Left ventricle myocardium superior (tissue), 1 donor: ENCODE measurements at places on chromosomes 7 and 10.

DNA sequence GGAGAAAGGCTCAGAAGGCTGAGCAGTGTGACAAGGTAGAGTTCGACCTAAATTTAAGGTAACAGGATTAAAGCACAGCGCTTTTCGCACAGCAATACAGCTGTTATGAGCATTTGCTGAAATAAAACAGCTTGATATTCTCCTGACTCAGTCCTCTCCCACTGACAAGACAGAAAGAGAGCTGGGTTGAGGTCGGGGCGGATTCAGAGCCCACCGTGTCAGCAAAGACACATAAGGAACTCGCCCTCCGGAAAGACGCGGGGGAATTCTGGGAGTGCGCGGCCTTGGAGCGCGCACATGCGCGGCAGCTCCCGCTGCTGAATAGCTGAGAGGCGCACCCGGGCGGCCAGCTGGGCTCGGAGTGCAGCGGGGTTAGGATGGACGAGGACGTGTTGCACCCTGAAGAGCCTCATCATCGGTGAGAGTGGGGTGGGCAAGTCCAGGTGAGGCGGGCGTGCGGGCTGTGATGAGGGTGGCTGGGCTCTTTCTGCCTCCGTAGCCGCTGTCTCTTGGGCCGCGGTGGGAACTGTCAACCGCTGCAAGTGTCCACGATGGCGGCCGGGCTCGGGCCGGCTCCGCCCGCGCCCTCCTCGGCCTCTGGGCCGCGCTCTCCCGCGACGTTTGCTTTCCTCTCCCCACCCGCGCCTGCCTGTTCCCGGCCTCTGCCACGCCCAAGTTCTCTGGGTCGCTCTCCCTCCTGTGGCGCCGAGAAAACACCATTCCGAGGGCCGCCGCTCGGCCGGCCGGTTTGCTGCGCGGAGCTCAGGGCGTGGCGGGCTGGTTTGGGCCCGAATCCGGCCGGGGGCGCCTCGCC lies 120.6 kb downstream of the LYZL1 start:
- peak; percentile 90 for DNase-seq

DNA sequence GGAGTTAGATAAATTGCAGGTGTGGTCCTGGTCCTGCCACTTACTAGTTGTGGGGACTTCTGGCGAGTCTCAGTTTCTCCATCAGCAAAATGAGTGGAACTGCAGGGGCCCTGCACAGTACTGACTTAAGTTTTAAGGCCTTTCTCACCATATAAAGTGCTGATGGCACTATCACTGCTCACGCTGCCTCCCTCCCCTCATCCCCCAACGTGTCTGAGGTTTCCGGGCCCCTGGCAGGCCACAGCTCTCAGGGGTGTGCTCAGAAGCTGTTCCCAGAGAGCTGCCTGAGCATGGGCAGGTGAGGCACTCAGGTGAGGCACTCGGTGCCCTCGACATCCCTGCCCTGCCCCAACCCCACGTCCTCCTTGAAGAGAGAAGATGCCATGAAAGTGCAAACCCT lies 74.2 kb downstream of the VOPP1 start:
- DNase-seq = no peak

DNA sequence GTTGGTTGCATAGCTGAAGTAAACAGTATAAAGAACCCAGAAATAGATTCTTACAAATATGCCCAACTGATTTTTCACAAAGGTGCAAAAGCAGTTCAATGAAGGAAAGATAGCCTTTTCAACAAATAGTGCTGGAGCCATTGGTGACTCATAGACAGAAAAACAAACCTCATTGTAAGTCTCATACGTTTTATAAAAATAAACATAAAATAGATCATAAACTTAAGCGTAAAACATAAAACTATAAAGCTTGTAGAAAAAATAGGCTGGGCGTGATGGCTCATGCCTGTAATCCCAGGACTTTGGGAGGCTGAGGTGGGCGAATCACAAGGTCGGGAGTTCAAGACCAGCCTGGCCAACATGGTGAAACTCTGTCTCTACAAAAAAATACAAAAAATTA lies 318.8 kb upstream of the IGFBP3 start:
- no peak for DNase-seq

DNA sequence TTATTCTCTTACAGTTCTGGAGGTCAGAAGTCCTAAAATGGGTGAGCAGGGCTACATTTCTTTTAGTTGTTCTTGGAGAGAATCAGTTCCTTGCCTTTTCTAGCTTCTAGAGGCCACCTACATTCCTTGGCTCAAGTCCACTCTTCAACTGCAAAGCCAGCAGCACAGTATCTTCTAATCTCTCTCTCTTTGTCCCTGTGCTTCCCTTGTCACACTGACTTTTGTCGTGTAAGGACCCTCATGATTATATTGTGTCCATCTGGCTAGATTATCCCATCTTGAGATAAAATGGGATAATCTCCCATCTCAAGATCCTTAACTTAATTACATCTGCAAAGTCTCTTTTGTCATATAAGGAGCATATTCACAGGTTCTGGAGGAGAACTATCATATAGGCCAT lies 359.0 kb downstream of the ADRA2A start:
- DNase-seq = no peak

DNA sequence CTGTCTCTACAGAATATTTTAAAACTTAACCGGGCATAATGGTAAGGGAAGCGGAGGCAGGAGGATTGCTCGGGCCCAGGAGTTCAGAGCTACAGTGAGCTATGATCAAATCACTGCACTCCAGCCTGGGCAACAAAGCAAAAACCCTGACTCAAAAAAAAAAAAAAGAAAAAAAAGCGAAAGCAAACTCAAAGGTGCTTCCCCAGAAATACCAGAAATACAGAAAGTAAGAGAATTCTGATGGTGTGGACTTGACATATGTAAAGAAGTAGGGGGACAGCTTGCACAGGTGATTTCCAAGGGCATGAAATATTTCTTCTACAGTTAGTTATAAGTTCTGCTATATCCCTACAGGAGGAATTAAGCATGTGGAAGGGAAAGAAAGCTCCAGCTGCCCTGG lies 69.7 kb upstream of the APBB1IP start:
- no peak for DNase-seq

DNA sequence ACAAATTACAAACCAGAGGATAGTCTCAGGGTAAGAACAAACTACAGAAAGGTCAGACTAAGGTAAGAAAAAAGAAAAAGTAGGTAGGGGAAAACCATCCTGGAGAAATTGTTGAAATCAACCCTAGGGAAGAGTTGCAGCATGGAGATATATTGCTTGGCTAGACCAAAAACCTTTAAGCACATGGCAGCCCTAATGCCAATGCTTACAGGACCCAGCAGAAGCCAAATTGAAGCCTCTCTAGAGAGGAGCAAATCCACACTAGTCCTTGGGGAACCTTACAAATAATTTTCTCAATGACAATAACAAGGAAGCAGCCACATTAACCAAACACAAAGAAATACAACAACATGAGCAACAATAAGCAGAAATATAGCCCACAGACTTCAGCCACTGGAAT lies 81.9 kb downstream of the CNOT4 start:
- no peak for DNase-seq

GRCh38 chr10:132464256-132465192 lies 67.5 kb downstream of the PWWP2B start:
- peak; percentile 95 for DNase-seq

- no peak for DNase-seq
Observed at GRCh38 chr10:14803827-14804226, 29.1 kb upstream of the FAM107B start.

DNA sequence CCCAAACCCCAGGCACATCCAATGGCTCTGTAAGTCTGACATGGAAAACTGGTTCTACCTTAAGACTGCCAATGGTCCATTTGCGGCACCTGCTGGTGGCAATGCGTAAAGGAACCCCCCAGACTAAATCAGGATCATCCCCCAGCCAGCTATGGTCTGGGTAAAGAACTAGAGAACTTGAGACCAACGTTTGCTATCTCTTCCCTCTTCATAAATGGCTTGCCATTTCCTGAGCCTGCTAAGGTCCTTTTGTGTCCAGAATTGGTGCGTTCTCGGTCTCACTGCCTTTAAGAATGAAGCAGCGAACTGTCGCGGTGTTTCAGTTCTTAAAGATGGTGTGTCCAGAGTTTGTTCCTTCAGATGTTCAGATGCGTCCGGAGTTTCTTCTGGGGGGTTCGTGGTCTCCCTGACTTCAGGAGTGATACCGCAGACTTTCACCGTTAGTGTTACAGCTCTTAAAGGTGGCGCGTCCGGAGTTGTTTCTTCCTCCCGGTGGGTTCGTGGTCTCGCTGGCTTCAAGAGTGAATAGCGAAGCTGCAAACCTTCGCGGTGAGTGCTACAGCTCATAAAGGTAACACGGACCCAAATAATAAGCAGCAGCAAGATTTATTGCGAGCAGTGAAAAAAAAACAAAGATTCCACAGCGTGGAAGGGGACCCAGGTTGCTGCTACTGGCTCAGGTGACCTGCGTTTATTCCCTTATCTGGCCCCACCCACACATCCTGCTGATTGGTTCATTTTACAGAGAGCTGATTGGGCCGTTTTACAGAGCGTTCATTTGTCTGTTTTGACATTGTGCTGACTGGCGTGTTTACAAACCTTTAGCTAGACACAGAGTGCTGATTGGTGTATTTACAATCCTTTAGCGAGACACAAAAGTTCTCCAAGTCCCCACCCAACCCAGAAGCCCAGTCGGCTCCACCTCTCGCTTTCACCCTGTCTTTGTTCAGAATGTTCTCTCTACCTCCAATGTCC lies 95.4 kb downstream of the ELMO1 start:
- peak; percentile 35 for DNase-seq

GRCh38 chr10:74056050-74056818 lies 58.3 kb downstream of the VCL start:
- no peak for DNase-seq

DNA sequence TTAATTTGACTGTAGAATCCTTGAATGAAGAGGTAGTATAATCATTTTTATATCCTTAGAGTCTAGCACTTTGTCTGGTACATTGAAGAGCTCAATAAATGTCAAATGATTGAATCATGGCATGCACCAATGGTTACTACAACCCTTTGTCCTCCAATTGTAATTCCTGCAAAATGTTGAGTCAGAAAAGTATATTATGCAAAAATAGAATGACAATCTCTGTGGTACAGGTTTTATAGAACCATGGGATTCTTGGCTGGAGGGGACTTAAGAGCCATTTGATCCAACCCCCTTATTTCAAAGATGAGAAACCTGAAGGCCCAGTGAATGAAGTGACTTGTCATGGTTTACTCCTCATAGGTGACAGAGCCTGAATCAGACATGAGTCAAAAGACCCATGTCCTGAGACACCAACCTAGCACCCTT lies 30.9 kb upstream of the SMKR1 start:
- no peak for DNase-seq

DNA sequence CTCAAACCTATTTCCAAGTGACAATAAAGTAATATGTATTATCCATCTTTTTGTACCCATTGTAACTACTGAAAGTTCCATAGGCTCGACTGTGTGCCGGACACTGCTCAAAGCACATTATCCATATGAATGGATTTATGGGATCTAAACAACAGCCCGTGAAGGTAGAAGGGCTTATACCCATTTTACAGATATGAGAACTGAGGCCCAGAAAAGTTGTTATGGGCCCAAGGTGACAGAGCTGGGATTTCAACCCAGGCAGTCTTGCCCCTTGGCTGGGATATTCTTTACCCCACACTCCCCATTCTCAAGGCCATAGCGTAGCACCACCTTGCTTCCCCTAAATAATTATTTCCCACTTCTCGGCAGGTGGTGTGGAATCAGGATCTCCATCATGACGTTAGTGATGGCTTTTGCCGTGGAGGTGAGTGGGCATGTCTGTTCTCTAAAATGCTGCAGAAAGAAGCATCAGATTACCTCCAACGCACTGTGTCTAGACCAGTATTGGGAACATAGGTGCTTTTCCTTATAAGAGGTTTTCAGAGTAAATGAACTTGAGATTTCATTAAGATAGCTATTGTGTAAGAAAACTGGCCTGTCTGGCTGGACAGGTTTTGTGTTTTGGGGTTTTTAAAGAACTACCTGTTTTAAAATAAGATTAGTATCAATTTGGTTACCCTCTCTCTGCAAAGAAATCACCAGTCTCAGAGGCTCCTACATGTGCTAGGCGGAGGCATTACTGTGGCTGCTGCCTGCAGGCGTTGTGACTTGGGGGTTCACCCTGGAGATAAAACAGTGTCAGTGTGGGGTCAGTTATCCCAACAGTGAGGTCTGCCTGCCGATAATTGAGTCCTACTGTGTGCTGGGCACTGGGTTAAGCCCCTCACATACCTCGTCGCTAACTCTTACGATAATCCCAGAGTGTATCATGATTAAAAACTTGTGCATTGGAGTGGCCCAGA lies 85.1 kb upstream of the SDK1 start:
- DNase-seq = no peak

GRCh38 chr10:128416231-128416630 lies 290.0 kb upstream of the MKI67 start:
- DNase-seq = no peak

DNA sequence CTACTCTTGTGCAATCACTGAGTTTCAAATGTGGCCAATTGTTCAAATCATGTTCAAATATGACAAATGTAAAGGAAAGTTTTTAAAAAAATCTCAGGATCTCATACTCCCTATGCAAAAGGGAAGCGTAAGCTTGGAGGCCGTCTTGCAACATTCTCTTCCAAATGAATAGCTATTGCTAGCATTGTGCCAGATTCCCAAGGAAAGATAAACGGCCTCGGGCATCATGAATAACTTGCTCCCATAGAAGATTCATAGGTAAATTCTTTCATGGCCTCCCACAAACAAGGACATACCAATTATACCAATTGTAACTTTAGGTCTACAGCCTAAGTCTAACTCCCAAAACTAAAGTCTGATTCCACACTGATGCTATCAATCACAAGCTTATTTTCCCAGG lies 416.9 kb downstream of the THSD7A start:
- DNase-seq = no peak

DNA sequence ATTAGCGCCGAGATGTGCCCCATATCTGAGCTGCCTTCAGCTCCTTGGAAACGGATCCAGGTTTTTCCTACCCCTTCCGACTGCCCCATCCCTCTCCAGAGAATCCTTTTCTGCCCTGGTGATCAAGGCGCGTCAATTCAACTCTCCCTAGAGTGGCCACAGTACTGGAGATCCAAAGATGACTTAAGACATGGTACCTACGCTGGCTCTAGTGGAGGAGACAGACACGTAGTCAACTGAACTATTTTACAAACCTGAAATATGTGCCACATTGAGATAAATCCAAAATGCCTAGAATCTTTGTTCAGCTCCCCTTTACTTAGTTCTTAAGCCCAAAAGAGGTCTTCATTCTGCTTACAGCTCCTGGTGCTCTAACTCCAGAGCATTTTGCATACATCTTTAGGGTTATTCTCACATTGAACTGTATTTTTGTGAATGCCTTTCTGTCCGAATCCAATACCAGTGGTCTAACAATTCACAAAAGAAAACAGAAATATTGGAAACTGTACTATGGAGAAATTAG lies 444 bp upstream of the TNPO3 start:
- DNase-seq = no peak
